ENCODE measurements at places on chromosomes 16 and 17. TPM values are rescaled to one million over a fixed set of nuclear protein-coding genes. Genes with fewer than 3 reads are reported as not detected.
A peak's percentile ranks its signal among the peaks of the same experiment; 100 is the strongest.

GRCh38 chr16:85652431-85653221 is 36.1 kb downstream of the GINS2 start:
- DNase-seq = peak; percentile 49

GRCh38 chr16:16064874-16065384 is 115.5 kb downstream of the ABCC1 start:
- no peak for DNase-seq

The ITGB4 gene
- 1.4 TPM for total RNA-seq

The MYO18A gene
- 43.1 TPM for total RNA-seq

Measured in neural crest cell (in vitro differentiated cells).